Posterior cingulate gyrus (tissue), 11 donors: ENCODE measurements at places on chromosomes 4 and X.

- no peak for DNase-seq
Observed at GRCh38 chrX:132442691-132443090, 46.1 kb downstream of the MBNL3 start.

DNA sequence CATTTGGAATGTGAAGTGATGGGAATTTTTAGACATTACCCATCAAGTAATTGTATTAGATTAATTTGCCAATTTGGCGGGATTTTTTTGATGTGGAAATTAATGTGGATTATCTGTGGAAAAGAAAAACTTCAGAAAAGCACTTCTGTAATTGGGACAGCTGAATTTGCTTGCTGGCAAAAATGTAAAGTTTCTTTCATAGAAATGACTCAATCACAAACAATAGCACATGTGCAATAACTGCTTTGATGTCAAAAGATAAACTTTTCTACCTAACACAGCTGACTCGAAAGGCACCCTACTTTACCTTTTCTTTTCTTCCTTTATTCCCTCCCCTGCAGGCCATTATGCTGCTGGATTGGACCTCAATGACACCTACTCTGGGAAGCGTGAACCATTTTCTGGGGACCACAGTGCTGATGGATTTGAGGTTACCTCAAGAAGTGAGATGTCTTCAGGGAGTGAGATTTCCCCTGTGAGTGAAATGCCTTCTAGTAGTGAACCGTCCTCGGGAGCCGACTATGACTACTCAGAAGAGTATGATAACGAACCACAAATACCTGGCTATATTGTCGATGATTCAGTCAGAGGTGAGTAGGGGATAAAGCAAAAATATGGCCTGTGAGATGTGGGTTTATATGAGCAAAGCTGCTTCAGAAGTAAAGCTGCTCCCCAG lies 1.4 kb downstream of the AREG start:
- no peak for DNase-seq

DNA sequence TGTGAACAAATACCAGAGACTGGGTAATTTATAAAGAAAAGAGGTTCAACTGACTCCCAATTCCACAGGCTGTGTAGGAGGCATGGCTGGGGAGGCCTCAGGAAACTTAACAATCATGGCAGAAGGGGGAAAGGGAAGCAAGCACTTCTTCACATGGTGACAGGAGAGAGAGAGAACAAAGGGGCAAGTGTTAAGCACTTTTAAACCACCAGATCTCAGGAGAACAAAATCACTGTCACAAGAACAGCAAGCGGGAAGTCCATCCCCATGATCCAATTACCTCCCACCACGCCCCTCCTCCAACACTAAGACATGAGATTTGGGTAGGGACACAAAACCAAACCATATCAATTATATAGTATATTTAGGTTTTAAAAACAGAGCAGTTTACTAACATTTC lies 30.8 kb downstream of the MOB1B start:
- no peak for DNase-seq

GRCh38 chrX:27987862-27988646 lies 6.8 kb upstream of the DCAF8L1 start:
- no peak for DNase-seq

DNA sequence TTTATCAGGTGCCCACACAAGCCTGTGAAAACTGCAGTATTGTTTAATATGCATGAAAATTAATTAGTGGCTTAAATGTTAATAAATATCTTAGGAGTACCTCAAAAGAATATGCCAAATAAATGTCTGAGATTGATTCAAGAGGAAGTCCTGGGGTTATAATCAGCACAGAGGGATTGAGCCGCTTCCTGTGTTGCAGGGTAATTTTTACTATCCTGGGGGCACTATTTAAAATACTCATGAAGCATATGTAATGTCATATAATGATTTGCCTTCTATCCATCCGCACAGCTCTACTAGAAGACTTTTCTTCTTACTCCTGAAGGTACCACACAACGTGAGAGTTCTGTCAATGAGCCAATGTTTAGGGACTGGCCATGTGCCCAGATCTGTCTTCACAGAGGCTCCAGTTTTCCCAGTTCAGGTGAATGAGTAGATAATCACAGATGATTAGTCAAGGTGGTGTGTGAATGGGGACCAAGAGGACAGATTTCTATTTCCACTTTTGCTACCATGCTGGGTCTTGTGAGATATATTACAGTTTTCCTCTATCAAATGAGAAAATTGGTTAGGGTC lies 233.3 kb downstream of the USP46 start:
- no peak for DNase-seq

DNA sequence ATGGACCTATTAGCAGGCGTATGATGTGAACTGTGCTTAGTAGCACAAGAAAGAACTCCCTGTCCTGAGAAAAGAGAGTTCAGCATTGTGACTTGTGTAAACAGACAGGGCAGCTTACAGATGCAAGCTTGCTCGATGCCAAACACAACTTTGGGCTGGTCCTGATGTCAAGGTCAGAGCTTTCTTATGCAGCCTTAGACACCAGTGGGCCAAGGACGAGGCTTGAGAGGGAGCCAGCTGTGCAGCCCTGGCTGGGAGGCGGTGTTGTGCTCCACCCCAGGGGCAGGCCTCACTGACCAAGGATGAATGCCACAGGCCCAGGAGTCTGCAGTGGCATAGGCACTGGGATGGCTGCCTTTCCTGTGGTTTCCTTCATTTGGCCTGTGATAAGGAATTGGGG lies 35.4 kb downstream of the JADE1 start:
- DNase-seq: no peak

GRCh38 chrX:100768679-100769338 lies 36.9 kb upstream of the SYTL4 start:
- DNase-seq: peak; percentile 34
